ENCODE measurements at places on chromosomes 3 and 15.

DNA sequence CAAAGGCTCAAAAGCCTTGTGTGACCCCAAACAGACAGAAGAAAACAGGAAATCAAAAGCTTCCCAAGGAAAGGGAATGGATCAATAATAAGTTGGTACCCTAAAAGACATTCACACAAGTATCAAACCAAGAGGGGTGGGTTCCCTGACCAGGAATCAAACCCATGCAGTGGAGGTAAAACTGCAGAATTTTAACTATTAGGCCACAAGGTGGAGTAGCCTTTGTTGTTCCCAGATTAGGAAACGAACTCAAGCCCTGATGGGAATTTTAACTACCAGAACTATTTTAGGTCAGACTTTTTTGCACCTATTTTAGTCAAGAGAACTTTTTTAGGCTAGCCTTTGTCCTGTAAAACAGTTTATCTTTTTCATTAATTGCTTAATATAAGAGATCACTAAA is 31.4 kb downstream of the SETMAR start:
- DNase-seq, result no peak

GRCh38 chr3:48696156-48696555 is 10.4 kb upstream of the NCKIPSD start:
- no peak for DNase-seq

DNA sequence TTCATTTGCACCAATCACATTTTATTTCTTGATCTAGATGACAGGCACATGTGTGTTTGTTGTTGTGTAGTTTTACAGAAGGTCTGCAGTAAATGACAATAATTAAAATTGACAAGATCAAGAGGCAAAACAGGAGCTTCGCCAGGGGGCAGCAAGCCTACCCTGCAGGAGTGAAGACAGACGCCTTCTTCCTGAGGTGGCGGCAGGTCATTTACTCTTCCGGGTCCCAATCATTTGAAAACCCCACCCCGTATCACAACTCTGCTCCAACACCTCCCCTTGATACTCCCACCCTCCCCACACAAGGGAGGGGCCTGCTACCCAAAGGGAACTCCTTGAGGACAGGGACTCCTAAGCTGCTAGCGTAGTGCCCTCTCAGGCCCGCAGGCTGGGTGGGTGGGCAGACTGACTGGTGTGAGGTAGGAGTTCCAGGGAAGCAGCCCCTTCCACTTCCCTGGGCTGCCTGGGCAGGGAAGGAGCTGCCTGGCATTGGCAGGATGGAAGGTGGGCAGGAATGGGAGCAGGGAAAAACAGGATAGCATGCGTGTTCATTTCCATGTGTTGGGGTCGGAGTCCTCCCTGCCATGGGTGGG is 13.1 kb downstream of the CHDH start:
- DNase-seq, result no peak

DNA sequence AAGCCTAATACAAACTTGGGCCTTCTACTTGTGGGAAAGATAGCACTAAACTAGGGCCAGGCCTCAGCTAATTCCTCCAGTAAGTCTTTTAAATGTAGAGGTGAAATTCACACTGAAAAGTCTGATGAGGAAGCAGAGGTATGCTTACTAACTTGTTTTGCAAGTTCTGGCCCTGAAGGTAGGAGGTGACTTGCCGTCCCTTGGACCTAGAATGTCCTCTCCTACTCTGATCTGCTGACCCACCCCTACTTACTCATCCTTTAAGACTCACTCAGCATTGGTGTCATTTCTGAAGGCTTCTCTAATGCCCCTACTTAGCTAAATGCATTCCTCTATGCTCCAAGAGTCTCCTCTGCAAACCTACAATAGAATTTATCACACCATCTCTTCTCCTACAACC is 19.4 kb downstream of the RIOX2 start:
- no peak for DNase-seq

DNA sequence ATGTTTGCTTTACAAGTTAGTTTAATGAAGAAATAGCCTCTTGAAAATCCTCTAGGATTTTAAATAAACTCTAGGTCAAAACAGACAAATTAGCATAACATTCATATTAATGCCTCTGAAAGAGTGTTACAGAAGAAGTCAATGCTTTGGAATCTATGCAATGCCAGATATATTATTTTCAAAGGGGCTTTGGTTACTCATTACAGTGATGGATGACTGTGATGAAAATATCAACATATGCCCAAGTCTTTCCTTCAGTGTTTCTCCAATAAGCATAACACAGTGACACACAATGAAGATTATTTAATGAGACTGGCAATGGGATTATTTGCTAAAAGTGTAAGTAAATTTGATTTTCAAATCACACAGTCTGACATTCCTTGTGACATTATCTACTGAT is 1247.2 kb downstream of the ROBO2 start:
- DNase-seq, result no peak

GRCh38 chr3:121974601-121975111 is 47.4 kb downstream of the ILDR1 start:
- DNase-seq, result no peak

DNA sequence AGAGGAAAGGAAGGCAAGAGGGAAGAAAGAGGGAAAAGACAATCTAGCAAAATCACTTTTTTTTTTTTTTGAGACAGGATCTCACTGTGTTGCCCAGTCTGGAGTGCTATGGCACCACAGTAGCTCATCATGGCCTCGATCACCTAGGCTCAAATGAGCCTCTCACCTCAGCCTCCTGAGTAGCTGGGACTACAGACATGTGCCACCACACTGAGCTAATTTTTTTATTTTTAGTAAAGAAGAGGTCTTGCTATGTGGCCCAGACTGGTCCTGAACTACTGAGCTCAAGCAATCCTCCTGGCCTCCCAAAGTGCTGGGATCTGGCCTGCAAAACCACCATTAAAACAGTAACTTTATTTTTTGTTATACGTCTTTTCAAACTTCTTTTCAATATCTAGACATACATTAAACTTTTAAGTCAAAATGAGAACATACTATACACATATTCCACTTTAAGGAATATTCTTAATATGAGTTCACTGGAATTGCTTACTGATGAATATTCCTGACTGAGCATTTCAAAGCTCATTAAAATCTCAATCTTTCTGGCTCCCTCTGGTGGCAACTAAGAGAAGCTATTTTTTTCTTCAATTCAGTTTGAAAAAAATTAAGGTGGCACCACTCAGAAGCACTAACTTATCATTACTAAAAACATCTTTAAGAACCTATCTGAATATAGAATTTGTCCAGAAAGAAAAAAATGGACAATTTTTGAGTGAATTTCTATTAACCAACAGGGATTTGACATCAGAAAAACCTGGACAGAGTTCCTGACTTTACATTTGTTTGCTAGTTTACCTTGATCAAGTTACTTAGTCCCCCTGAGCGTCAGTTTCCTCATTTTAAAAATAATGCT is 40.9 kb downstream of the UACA start:
- no peak for DNase-seq

- no peak for DNase-seq
Observed at GRCh38 chr3:15063656-15064286, 1.3 kb downstream of the MRPS25 start.

DNA sequence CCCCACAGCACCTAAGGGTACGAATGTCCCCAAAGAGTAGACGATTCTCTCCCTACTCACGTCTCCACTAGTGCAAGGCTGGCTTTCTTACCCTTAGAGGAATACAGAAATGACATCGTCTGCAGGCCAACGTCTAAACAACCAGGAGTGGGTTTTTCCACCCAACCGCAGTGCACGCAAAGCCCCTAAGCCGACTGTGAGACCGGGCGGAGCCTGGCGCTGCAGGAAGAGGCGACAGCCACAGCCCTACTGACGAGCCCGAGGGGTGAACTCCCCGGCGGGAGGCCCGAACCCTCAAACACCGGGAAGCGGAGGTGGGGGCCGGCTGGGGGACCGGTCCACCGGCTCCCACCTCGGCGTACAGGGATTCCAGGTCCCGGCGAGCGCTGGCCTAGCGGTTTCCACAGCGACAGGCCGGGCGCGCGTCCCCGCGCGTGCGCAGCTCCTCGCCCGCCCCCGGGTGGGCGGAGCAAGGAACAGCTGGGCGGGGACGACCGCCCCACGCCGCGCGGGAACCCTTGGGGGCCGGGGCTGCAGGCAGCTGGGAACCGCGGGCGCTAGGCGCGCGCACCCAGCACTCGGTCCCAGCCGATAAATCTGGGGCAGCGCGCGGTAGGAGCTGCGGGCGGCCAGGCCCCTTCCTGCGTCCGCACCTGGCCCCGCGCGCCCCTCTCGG is at the start of the genes CEP19 and PIGX:
Gene CEP19, minus strand, starts transcription at position 413 of the 676 bp plus-strand sequence. CDS start 3,593 bp downstream, outside the sequence.
Gene PIGX, plus strand, starts transcription at position 540 of the 676 bp plus-strand sequence.
- DNase-seq, result peak; percentile 86

DNA sequence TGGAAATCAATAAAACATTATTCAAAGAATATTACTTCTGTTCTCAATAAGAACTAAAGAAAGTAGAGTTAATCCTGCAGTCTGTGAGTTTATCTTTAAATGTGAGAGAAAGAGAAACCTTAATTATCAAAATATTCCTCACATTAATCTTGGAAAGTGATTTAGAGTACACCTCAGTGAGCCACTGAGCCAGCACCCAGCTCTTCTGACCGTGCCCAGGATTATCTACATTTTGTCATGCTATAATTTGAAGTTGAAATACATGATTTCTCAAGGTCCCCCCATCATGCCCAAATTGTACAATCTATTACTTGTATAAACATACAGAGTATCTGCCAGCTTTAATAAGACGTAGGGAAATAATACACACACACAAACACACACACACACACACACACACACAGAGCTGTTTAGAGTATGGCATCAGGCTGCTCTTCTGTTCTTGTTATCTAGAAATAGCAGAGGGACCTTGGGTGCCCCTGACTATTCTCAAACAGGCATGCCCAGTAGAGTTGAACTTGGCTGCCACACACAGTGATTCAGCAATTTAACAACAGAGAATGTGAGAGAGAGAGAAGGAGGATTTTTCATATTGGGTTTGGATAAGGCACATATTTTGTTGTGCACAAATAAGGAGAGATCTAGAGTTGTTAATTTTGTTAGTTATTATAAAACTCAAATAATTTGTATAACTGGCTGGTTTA is 74.4 kb downstream of the P2RY1 start:
- no peak for DNase-seq

DNA sequence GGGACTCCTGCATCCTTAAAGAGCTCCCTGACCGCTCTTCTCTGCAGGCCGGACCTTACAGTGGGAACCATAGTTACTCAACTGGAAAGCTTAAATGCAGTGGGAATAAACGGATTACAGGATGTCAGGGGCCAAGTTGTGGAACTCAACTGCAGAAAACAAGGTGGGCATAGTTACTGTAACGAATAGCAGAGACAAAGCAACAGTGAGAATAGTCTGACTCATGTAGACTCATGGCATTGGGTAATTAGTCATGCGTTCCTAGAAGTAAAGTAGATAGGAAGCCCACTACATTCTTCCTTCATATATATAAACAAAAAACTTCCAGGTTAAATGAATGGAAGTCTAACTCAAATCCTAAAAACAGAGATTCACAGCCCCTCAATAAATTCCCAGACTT is 95.5 kb upstream of the CHRNA7 start:
- no peak for DNase-seq

DNA sequence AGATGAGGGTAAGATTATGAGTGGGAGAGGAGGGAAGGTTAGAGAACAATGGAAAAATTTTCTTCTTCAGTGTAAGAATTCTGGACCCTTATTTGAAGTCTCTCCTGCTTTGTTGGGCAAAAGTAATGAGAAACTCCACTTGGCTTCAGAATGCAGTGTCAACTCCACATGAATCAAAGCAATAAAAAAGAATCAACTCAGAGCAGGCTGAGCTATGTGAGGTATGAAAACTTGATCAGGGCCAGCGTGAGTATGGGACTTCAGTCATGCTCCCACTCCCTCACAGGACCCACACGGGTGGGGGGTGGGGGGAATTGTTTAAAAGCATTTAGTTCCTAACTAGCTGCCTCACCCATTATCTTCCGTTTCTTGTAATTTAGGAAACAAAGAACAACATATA is 502.2 kb downstream of the PDCD6IP start:
- no peak for DNase-seq

- no peak for DNase-seq
Observed at GRCh38 chr3:8532251-8532871, 30.7 kb downstream of the LMCD1 start.

- DNase-seq, result no peak
Observed at GRCh38 chr15:64634027-64634426, 141.4 kb downstream of the RBPMS2 start.

DNA sequence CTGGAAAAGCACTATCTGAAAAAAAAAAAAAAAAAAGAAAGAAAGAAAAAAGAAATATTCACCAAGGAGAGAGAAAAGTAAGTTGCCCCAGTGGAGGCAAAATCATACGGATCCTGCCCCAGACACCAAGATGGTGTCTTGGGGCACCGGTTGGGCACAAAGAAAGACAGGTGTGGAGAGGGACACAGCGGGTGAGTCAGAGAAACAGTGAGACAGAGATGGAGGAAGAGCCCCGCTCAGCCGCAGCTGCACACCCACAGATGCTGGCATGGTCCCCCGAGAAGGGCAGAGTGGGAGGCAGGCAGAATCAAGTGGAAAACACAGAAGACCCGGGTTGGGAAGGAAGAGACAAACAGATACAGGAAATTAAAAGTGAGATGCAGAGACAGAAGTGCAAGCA is 129.7 kb upstream of the SMAD3 start:
- no peak for DNase-seq

- DNase-seq, result no peak
Observed at GRCh38 chr3:150242220-150242936, 165.7 kb upstream of the TSC22D2 start.

DNA sequence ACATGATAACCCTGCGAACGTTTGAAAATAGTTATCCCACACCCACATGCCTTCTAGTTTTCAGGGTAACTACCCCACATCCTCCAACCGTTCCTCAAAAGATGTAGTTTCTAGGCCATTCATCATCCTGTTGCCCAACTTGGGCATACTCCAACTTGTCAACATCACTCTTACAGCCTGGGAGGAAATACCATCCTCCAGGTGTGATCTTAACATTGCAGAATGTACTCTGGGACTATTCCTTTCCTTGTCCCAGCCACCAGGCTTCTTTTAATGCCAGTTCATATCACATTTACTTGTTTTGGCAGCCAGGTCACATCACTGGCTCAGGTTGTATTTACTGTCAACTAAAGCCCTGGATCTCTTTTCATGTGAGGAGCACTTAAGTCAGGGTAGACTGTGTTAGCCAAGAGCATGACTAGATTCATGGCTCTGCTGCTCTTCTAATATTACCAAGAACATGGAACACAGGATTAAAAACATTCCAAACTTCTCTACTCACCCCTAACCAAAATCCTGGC is 4.0 kb upstream of the DENND6A start:
- no peak for DNase-seq

Measured in hypothalamus (tissue), 51 donors.